GM03348 (cell line): ENCODE measurements at places on chromosomes 5 and 9.

DNA sequence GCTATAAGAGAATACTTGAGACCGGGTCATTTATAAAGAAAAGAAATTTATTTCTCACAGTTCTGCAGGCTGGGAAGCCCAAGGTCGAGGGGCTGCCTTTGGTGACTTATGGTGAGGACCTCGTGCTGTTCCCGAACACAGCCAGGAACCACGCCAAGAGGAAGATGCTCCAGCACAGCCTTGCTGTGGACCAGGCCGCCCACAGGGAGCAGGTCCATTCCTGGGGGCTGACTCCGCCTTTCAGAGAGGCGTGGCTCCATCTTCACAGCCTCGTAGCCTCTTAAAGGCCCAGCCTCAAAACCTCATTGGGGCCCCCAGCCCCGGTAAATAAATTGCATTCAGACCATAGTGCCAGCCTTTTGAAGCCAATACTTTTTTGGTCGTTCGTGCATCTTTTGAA lies 93.5 kb upstream of the CACNA1B start:
- no peak for DNase-seq

GRCh38 chr9:111980398-111980797 lies 83.8 kb downstream of the UGCG start:
- no peak for DNase-seq

GRCh38 chr5:132813599-132814502 lies 749 bp downstream of the SOWAHA start:
- peak; percentile 50 for DNase-seq

GRCh38 chr5:7991125-7991821 lies 122.3 kb downstream of the MTRR start:
- DNase-seq = no peak

GRCh38 chr5:53123702-53124101 lies 14.1 kb upstream of the MOCS2 start:
- peak; percentile 38 for DNase-seq

GRCh38 chr9:90268613-90269012 lies 374.0 kb downstream of the DIRAS2 start:
- DNase-seq = no peak

DNA sequence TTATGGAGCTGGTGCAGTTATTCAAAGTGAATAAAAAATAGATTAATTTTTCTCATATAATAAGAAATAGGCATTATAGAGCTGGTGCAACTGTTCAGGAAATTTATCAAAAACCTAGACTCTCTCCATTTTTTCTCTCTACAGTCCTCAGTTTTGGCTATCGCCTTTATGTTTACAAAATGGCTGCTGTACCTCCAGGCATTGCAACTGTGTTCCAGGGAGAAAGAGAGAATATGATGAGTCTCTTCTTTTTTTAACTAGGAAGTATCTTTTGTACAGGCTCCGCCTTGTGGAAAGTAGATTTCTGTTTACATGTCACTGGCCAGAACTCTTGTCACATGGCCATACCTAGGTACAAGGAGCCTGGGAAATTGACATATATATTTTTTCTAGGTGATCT lies 3.1 kb upstream of the TGFBR1 start:
- no peak for DNase-seq

DNA sequence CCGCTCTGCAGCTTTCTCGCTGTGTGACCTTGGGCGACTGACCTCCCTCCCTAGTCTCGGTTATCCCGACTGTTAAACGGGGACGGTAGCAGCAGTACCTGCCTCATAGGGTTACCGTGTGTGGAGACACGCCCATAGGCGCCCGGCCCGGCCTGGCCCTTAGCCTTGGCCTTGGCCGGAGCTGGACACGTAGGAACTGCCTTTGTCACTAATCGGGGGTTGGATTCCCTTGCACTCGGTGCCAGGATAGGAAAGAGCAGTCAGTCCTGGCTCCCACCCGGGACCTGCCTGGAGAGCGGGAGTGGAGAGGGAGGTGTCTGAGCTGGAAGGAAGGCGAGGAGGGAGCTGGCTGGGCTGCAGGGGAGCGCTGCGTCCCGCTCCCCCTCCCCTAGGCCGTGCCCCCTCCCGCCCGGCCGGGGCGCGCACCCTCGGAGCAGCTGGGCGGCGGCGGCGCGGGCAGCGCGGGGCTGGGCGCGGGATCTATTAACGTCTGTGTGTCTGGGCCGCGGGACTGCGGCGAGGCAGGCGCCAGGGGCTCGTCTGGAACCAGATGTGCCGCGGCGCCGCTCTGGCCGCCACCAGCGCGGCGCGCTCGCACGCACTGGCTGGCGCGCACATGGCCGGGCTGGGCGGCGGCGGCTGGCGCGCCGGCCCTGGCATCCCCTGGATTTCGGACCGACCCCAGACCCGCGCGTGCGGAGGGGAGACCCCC lies 31.7 kb downstream of the PRRX2 start:
- DNase-seq = peak; percentile 89

- DNase-seq = peak; percentile 57
Measured at GRCh38 chr5:108529381-108529780, 147.5 kb upstream of the FBXL17 start.

DNA sequence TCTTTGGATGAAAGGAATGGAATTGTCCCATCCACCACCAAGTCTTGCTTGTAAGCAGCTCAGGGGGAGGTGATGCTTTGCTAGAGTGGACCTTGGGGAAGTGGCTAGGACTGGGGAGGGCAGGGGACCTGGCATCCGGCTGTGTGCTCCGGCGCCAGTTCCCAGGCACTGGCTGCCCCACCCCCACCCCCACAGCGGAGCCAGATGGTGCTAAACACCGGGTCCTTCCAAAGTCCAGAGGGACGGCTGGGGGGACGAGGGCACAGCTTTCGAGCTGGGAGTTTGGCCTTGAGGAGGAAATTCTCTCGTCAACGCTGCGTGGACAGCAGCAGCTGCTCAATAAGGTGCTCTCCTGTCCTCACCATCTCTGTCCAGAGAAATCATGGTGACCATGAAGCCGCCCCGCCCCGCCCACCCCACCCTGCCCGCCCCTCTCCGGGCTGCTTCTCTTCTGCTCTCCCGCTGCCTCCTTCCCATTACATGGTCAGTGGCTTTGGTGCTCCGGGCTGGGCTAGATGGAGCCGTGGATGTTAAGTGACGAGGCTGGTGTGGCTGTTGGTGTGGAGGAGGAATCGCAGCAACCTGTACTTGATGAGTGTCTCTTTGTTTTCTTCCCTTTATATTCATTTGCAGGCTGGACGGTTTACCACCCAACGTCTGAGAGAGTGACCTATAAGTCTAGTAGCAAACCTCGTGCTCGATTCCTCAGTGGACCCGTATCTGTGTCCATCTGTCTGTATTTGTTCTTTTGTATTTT lies 115.7 kb downstream of the WNK2 start:
- DNase-seq = no peak

DNA sequence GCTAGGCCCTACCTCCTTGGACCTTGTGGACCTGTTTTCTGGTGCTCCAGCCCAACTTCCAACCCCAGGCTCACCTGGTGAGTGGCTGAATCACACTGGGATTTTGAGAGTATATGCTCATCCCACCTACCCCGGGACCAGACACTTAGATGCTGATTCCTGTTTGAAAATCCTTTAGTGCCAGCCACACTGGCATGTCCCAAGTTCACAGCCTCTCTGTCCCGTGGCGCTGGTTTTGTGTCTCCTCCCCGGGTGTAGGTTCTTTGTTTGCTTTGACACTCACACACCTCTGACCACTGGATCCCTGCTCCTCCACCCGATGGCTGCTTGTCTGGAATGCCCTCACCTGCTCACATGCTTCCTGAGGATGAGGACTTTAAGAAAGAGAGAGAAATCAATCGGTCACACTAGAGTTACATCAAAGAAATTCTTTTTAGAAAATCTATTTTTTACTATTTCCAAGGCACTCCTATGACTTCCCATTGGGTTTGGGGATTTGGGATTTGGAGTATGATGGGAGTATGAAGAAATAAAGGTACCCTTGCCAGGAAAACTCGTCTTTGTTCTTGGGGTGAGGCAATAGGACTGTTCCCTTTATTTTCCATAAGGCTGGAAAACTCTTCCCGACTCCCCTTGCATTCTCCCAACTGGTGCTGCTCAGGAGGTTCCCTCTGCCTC lies 7.3 kb upstream of the SLC25A48 start:
- no peak for DNase-seq

DNA sequence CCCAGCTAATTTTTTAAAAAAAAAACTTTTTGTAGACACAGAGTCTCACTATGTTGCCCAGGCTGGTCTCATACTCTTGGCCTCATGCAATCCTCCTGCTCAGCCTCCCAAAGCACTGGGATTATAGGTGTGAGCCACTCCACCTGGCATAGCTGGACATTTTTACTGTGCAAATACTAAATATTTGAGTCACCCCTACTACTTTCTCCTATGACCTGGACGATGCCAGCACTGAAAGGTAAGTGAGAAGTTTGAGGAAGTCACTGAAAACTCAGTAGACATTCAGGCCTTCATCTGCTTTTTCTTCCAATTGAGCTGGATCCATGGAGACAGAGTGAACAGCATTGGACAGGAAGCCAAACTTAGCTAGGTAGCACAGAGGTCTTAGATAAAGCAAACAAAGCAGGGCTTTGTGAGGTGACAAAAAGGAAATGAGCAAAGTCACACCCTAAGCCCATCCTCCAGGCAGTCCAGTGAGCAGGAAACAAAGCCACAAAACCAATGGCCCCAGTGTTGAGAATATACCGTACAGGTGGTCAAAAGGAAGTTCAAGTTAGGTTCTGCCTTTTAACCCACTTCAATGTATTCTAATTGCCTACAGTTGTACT lies 192.6 kb upstream of the RASA1 start:
- no peak for DNase-seq

- no peak for DNase-seq
Measured at GRCh38 chr5:116388564-116389258, 185.9 kb downstream of the SEMA6A start.

- DNase-seq = peak; percentile 30
Measured at GRCh38 chr5:78627766-78628165, 20.8 kb downstream of the LHFPL2 start.

DNA sequence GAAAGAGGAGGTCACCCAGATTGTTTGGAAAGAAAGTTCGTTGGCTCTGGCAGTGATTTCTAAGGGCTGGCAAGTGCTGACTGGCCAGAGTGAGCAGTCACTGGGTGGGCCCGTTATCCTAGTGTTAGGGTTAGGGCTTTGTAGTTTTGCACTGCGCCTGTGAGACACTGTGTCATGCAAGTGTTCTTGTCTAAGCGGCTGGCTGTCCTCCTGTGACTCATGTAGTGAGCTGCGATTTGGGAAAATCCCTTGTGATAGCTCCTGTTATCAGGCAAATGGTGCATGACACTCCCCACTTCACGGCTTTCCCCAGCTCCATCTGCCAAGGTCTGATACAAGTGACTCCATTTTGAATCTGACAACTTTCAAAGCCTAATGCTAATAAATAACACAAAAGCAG lies 526.0 kb upstream of the ADAMTS16 start:
- no peak for DNase-seq

DNA sequence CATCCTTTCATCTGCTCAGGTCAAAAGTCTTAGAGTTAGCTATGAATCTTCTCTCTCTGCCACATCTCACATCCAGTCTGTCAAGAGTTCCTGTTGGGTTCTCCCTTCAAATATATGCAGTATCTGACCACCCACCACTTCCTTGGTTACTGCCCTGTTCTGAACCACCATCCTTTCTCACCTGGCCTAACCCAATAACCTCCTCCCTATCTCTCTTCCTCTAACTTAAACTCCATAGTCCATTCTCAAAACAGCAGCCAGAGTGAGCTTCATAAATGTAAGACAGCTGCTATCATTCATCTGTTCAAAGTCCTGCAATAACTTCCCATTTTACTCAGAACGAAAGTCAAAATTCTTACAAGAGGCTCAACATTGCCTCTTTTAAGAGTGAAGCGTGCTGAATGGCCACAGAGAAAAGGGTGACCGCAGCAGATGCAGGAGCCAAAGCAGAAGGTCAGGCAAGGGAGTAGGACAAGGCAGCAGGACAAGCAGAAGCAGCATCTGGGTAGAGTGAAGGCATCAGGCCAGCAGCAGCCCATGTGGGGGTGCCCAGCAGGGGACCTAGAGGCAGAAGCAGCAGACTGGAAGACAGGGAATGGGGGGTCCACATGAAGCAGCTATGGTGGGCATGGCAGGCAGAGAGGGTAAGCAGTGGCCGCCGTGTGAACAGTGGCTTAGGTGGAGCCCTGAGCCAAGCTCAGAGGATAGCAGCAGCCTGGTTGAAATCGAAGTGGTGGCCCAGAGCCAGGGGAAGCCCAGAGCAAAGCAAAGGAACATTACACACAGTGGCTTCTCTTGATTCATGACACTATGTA lies 39.3 kb upstream of the CDC42SE2 start:
- DNase-seq = no peak
